Fibroblast of the aortic adventitia (primary cell): ENCODE measurements at places on chromosomes 3 and 15.
A peak's percentile ranks its signal among the peaks of the same experiment; 100 is the strongest.

DNA sequence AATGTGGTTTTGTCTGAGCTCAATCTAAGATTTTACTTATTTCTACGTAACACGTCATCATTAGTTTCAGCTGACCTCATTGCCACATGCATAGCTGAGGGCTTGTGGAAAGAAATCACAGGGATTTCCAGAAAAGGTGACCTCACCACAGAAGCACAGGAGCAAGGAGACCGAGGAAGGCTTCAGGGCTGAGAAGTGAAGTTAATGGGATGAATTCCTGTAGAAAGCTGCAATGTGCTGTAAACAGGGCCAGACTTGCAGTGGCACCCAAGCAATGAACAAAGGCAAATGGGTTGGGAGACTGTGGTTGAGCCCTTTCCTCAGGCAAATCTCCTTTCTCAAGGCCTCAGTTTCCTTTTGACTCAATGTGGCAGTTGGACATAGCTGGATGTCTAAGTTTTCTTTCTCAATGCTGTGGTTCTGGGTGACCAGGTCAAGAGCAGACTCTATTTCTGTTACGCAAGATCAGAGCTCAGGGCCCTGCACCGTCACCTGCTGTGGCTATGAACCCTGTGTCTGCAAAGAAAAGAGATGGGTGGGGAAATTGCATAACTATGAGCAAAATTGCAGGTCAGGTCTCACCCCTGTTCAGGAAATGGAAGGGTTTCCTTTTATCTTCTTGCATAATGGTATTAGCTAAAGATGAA, 252.2 kb upstream of the TBL1XR1 start:
- peak; percentile 24 for DNase-seq

GRCh38 chr15:66770518-66771350, 68.7 kb downstream of the SMAD6 start:
- DNase-seq: no peak

- DNase-seq: peak; percentile 31
Measured at GRCh38 chr3:59446775-59447465, 397.1 kb upstream of the CFAP20DC start.

DNA sequence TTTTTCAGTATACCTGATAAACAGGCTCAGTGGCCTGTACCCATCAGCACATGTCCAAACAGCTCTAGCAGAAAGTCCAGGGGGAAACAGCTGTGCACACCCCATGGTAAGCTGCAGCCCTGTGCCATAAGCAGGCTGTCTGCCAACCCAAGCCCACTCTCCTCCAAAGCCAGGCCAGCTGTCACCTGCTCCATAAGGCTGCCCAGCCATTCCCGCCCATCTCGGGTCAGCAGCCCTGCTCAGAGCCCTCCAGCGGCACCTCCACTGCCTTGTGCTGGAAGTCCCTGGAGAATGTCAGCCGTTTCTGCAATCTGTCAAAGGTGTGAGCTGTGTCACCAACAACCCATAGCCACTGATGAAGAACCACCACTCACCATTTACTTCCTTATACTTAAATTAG, 82.0 kb downstream of the NTRK3 start:
- DNase-seq: no peak

DNA sequence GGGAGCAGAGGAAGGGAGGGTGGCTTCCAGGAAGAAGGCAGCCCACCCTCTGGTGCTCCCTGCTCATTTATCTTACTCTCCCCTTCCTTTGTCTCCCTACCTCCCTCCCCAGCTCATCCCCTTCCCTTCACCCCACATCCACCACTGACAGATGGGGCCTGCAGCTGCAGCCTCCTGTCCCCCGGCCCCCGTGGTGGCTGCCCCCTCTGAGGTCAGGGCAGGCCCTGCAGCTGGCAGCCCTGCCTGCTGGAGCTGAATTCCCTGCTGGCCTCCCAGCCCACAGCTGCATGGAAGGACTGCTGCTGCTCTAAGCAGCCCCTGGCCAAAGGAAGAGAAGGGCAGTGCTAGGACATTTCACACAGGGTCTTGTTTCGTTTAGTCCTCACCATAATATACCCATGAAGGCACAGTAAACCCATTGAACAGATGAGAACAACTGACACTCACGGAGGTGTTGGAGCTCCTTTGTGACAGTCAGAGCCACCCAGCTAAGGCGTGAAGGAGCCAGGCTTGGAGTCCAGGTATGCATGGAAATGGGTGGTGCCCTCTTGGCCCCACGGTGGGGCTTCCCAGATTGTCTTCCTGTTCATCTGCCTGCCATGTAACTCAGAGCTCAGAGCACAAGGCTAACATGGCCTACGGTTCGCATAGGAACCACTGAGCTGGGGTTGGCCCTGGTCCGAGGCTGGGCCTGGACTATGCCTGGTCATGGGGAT, 121.7 kb upstream of the PRR20G start:
- DNase-seq: no peak

GRCh38 chr3:154759966-154760365, 320.2 kb upstream of the MME start:
- no peak for DNase-seq

DNA sequence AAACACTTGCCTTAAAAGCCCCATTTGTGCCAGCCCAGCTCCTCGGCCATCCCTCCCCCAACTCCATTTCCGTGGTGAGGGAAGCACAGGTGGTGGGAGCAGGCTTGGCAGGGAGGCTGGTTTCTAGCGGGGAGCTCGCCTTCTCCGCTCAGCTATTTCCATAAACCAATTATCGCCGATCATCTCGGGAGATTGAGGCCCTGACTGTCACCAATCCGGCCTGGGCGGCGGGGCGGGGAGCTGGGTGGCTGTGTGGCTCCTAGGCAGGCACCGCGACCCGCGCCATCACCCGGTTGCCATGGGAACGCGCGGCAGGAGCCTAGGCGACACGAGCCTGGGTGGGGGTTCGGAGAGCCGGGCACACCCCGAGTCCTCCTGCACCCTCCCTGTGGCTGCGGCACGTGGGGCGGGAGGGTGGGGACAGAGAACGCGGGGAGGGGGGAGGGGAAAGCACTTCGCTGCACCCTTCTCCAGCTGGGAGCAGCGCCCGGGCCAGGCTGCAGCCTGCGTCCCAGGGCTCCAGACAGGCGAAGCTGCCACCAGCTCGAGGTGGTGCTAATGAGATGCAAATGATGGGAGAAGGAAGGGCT, 9.3 kb downstream of the CCDC33 start:
- no peak for DNase-seq

- no peak for DNase-seq
Measured at GRCh38 chr3:14581334-14582044, 41.3 kb upstream of the GRIP2 start.

GRCh38 chr15:31869686-31870307, 160.5 kb upstream of the CHRNA7 start:
- DNase-seq: peak; percentile 2

- peak; percentile 84 for DNase-seq
Measured at GRCh38 chr3:151282921-151283320, 4.6 kb upstream of the P2RY14 start.

- no peak for DNase-seq
Measured at GRCh38 chr3:43692085-43692855, 1.5 kb downstream of the ABHD5 start.

- no peak for DNase-seq
Measured at GRCh38 chr3:3853544-3853943, 54.3 kb downstream of the LRRN1 start.

DNA sequence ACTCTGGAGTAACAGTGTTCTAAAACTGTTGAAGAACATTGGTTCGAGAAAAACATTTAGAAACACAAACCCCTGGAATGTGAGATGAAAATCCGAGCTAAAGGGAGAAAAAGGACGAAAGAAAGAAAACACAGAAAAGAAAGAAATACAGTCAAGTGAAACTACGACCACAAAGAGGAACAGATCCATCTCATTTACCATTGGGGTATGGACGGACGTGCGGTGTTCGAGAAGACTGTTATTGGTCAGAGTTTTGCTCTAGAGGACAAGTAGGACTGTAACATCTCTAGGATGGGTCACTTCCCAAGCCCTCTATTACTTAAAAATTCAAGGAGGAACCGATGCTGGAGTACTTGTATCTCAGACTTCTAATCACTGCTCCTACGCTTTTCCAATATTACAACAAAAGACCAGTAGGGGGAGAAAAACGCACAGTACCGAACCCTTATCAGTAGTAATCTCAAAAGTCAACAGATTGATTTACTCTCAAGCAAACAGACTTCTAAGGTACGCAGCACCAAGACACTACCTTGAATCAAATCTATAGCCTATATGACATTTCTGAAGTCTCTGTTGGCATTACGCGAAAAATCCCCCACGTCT, 1.1 kb upstream of the PIK3CA start:
- DNase-seq: peak; percentile 79

DNA sequence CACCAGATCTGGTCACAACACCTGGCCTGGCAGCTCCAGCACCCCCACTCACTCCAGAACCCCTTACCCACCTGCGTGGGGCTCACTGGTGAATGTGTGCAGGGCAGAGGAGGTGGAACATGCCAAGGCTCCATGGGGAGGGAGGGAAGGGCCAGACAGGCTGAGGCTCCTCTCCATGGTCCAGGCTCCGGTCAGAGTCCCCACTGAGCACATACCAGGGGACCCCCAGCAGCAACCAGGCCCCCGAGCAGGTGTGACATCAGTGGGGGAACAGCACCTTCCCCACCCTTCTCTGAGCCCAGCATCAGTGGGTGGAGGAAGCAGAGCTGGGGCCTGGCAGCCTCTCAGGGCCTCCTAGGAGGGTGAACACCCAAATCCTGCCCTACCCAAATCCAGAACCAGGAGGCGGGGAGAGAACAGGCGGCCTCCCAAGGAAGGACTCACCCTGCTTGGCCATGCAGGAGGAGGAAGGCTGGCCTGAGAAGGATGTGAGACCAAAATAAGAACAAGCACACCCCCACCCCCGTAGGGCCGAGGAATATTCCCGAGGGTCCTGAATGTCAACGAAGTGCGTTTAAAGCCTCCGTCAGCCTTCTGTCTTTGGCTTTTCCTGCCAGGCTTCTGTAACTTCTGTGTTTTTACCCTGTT, 1.1 kb upstream of the GP9 start:
- no peak for DNase-seq

DNA sequence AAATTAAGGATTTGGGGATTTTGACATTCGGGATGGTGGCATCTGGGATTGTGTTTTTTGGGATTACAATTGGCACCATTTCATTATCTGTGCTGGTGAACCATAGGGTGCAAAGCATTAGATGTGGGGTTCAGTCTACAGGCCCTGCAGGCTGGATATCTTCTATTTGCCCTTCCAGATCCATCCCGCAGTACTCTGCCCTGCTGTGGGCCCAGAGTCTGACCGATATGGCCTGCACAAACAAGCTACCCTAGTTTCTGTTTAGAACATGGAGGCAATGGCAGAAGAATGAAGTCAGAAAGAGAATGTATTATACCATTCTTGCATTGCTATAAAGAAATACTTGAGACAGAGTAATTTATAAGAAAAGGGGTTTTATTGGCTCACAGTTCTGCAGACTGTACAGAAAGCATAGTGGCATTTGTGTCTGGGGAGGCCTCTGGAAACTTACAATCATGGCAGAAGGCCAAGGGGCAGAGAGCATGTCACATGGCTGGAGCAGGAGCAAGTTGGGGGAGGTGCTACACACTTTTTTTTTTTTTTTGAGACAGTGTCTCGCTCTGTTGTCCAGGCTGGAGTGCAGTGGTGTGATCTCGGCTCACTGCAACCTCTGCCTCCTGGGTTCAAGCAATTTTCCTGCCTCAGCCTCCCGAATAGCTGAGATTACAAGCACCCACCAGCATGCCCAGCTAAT, 93.7 kb downstream of the NCEH1 start:
- DNase-seq: no peak

DNA sequence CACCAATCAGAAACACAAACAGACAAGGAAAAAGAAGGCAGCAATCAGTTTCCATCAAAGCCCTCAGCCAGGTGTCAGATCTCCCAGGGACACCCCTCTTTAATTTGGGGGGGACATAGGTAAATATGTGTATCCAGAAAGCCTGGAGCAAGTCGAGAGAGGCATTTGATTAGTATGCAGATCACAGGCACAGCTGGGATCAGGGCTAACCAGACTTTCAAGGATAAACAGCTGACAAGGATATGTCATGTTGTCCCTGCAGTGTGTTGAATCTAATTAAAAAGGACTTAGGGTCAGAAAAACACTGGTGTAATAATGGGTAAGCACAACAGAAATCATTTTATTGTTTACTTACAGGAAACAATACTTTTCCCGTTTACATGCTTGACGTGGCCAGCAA, 30.2 kb downstream of the NSMCE3 start:
- no peak for DNase-seq

GRCh38 chr3:71753701-71754609, at the start of gene GPR27:
Gene GPR27, plus strand, starts transcription at chr3:71753855. Its CDS starts 195 bp downstream, at chr3:71754050.
- peak; percentile 3 for DNase-seq

DNA sequence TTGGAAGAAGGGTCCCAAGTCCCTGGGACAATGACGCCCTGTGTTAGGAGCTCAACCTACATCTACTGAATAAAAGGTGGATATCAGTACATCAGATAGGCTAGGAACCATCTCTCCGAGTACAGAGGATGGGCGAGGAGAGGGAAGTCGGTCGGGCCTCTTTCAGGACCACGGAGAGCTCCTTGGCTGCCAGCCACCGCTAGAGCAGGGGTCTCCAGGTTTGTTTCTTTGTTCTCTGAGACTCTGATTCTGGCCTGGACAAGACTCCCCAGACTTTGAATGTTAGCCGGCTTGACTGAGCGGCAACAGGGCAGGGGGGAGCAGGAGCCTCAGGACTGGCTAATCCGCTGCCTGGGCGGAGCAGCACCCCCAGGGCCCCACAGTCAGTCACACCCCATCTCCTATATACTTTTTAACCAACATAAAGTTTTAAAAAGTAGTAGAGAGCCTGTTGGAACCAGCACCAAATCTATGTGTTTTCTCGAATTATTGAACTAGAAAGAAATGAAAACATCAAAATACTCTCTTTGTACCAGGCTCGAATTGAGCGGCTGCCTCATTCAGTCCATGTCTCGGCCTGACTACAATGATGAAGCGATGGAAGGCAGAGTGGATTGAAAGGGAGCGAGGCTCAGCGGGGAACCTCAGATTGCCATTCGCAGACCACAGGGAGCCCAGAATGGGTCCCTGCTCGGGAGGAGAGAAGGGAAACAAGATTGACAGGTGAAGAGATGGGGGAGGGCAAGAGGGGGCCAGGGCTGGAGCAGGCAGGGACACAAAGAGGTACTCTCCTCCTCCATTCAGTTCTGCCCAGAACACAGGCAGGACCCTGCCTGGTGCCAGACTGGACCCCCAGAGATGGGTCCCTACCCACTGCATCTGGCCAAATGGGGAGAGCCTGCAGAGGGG, 131.6 kb downstream of the TPRA1 start:
- DNase-seq: no peak

DNA sequence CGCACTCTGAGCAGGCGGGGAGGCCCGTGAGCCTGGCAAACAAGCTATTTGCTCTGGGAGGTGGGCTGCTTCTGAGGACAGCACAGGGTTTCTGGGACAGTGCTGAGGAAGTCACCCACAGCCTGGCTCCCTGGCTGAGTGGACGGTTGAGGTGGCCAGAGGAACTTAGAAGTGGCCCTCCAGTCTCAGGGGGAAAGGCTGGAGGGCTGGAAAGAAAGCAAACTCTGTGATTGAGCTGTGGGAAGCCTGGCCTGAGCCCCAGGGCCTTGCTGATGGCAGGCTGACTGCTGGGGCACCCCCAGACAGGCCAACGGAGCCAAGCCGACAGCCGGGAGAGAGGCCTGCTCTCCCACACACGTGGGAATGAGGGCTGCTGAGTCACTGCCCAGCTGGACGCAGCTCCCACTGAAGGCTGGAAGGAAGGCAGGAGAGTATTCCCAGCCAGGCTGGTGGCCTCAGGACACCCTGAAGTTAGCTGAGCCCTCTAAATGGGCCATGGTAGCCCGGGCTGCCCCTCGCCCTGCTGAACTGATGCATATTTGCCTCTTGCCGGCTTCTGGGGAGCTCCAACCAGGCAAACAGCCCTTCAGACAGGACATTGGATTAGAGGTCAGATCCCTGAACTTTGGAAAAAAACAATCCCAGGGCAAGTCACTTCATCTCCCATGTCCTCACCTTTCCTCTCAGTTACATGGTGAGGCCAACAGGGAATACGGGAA, 98.0 kb upstream of the TLE3 start:
- DNase-seq: peak; percentile 89

GRCh38 chr3:129738172-129738571, 131.7 kb upstream of the PLXND1 start:
- DNase-seq: no peak
